ENCODE measurements at places on chromosomes 16 and 17.
A peak's percentile ranks its signal among the peaks of the same experiment; 100 is the strongest.

GRCh38 chr17:78118801-78119241, 9.7 kb downstream of the TMC6 start:
- DNase-seq: no peak

DNA sequence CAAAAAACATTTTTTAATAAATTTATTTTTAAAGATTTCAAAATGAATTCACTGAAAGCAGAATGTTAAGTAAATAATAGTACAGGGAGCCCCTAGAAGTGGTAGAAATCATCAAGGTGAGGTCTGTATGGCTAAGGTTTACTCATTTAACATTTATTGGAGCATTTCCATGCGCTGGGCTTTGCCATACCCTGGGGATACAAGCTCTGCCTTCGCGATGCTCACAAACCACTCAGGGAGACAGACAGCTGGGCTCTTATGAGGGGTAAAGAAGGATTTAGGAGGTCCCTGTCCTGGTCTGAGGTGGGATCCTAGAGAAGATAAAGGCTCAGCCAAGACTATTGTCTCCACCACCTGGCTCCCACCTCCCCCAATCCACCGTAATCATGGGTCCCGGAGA, 11.3 kb upstream of the LPCAT2 start:
- DNase-seq: no peak

GRCh38 chr16:65118871-65119270, 3.0 kb downstream of the CDH11 start:
- DNase-seq: no peak

DNA sequence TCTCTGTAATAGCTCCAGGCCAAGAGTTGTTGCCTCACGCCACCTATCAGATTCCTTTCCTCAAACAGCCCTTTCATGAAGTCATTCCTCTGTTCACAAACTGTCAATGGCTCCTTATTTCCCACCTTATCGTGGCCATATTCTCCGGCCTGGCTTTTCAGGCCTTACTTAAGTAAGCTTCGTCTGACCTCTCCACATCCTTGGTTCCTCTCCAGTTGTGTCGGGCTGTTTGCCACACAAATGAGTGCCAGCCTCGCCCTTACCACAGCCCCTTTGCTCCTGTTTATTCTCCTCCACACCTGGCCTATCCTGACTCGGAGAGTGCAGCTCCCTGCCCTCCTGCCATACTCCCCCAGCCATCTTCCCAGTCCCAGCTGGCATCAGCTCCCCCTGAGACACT, 2.0 kb downstream of the TP53I13 start:
- no peak for DNase-seq

GRCh38 chr16:3924763-3925162, 44.2 kb upstream of the CREBBP start:
- no peak for DNase-seq

- no peak for DNase-seq
Observed at GRCh38 chr16:73209190-73209589, 161.3 kb upstream of the ZFHX3 start.

DNA sequence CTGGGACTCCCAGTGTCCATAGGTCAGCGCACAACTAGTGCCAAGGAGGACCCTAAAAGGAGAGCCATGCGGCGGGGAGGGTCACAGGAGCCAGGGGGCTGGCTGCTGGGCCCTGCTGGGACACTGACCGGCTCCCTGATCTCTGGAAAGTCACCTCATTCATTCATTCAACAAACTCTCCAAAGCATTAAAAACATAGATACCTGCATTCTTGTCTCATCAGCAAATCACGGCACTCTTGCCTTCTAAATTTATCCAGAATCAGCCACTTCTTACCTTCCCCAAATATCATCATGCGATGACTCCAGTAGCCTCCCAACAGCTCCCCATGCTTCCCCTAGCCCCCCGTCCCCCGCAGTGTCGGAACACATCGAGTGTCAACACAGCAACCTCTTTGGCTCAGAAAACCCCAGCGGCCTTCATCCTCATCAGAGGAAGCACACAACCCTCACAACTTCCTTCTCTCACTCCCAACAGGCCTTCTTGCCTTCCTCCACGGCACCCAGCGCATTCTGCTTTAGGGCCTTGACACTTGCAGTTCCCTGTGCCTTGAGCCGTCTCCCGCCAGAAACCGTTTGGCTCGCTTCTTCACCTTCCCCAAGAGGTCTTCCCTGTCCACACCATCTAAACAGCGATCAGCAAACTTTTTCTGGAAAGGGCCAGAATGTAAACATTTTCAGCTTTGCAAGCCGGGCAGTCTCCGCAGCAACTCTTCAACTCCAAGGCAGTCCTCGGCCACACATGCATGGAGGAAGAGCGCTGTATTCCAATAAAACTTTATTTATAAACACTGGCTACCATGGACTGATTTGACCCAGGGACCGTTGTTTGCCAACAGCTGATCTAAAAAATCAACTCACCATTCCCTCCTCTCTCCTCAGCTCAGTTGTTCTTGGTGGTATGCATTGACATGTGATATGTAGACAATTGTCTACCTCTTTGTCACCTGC, 119.5 kb upstream of the TNRC6C start:
- no peak for DNase-seq

DNA sequence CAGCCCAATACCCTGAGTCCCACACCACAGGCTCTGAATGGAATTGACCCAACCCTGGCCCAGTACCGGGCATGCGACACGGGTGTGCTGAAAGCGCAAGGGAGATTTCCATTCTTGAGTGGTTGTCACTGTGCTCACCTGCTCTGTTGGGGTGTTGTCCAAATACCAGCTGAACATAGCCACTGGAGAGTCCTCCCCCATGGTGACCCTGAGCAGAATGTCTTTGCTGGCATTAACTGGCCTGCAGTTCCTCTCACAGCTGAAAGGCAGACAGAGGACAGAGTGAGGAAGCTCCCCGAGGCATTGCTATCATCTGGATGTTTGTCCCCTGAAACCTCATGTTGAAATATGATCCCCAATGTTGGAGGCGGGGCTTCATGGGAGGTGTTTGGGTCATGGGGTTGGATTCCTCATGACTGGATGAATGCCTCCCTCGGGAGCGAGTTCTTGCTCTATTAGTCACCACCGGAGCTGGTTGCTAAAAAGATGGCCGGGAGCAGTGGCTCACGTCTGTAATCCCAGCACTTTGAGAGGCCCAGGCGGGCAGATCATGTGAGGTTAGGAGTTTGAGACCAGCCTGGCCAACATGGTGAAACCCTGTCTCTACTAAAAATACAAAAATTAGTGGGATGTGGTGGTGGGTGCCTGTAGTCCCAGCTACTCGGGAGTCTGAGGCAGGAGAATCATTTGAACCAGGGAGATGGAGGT, 57.3 kb upstream of the BCO1 start:
- no peak for DNase-seq

GRCh38 chr17:33266611-33267010, 26.5 kb downstream of the ASIC2 start:
- DNase-seq: no peak

- DNase-seq: no peak
Observed at GRCh38 chr16:29645694-29646187, 17.3 kb upstream of the SPN start.

DNA sequence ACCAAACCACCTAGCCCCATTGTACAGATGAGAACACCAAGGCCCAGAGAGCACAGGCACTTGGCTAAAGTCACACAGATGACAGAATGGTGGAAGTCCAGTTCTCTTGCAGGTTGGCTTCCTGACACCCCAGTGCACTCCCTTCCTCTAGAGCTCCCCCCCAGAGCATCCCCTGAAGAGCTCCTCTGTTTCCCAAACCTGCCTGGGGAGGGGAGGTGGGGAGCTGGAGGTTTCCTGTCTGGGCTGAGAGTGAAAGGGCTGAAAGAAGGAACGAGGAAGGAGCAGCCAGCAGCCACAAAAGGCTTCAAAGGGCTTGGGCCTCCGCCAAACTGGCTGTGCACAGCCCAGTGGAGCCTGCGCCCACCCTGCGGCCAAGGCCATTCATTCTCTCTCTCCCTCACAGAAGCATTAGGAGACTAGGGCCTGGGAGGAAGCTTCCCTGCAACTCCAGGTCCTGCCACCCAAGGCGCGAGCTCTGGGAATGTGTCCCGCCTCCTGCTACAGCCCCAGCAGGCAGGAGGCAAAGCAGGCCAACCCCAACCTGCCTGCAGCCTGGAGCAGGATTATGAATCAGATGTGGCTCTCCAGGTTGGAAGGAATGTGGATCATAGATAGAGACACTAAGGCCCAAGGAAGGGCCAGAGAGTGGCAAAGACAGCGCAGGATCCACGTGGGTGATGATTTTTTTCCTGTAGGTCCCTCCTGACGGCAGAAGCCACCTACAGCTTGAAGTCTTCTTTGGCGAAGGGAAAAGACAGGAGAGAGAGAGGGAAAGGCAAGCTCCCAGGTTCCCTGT, 913 bp downstream of the SLC13A5 start:
- no peak for DNase-seq

DNA sequence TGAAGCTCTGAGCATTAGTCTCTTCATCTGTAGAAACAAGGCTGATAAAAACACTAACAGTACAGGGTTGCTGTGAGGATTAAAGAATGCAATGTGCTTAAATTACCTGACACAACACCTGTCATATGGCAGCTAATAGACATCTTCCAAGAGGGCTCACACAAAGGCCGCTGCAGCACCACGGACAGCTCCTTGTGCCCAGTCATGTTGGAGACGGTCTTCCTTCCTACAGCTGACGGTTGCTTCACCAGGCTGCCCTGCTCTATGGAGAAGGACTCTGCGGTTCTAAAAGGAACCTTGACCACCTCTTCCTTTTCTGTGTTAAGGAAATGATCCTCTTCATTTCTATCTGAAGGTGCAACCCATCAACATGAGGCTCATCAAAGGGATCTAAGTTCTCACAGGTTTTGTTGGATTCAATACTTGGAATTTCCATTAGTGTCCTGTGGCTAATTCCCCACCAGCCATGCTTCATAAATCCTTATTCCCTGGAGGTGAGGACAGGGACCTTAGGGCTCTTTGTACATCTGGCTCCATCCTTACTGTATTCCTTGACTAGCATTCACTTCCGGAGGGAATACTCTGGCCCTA, 138.9 kb upstream of the CES5A start:
- DNase-seq: peak; percentile 27

- DNase-seq: no peak
Observed at GRCh38 chr17:79176792-79177601, 102.4 kb downstream of the ENGASE start.

- no peak for DNase-seq
Observed at GRCh38 chr17:38350035-38350434, 1.6 kb upstream of the SOCS7 start.

GRCh38 chr17:38349097-38349730, 2.4 kb upstream of the SOCS7 start:
- DNase-seq: peak; percentile 79

GRCh38 chr16:67184995-67185650, 1.4 kb upstream of the MATCAP1 start:
- DNase-seq: peak; percentile 37

- no peak for DNase-seq
Observed at GRCh38 chr16:31498493-31498892, 9.7 kb downstream of the RUSF1 start.

GRCh38 chr16:53734908-53735307, 31.0 kb downstream of the FTO start:
- no peak for DNase-seq

DNA sequence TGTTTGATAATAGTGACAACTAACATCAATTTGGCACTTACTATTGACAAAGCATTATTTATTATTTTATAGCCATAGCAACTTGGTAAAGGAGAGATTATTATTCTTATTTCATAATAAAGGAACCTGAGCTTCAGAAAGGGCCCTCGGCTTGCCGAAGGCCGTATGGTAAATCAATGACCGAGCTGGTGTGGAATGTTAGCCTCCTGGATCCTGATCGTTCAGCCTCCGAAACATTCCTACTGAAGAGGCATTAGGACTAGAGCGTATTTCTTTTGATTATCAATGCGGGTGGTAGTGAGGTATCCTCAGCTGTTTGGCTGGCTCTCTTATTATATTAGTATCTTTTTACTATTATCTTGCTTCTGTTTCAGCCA, 199.3 kb upstream of the TBX2 start:
- DNase-seq: no peak

DNA sequence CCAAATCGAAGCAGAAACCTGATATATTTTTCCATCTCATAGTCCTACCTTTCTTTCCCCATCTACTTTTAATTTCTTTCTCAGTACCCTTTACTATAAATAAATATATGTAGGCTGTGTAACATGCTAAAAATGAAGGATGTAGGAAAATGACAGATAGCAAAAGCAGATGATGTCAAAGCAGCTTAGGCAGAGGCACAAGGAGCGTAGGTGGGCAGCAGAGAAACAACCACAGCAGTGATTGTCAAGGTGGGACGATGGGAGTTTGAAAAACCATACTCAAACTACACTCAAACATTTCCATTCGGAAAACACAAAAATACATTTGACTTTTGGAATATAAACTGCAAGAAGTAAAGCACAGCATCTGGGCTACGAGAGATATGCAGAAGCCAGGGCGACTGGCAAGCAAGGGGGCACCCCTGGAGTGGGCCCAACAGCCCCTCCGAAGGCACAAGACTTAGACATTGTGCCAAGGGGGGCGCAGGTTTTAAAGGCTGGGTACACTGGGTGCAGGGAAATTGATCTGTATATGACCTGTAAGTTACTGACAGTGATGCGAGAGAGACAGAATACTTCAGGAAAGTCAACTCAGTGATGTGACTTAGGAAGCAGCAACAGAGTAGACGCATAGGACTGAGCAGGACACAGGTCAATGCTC, 31.1 kb downstream of the SNN start:
- no peak for DNase-seq

DNA sequence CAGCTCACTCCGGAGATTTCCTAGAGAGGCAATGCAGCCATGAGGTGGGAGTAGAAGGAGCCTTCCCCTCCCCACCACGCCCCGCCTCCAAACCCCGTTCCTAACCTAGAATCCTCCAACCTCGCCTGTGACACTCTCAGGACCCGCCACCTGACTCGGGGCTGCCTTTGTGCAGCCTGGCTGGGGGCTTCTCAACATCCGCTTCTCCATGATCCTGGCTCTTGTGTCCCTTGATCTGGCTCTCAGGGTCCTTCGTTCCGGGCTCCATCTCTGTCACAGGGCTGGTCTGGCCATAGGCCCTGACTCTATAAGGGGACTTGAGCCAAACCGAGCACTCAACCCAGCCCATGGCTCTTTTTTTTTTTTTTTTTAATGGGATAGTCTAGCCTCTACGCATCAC, 24.3 kb downstream of the CDRT15 start:
- no peak for DNase-seq

GRCh38 chr16:59993101-59993500, 1259.0 kb upstream of the GOT2 start:
- no peak for DNase-seq

Data from thymus (tissue), 14 donors.